ENCODE measurements at places on chromosomes 5 and 9.
A peak's percentile ranks its signal among the peaks of the same experiment; 100 is the strongest.

DNA sequence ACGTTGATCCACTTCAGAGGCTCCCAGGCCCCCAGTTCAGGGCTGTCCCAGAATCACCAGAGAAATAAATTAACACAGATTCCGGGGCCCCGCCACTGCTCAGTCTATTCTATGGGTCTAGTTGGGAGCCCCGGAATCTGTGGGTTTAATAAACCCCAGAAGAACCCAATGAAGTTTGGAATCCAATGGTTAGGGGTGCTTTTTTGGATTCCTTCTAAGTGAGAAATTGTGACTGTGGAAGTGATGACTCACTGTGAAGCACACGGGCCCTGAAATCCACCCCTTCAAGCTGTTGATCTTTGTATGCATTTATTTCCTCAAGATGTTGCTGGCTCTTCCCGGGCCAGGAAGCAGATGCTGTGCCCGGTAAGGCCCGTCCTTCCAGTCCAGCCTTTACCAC lies 57.3 kb upstream of the SLC28A3 start:
- DNase-seq, result peak; percentile 46

DNA sequence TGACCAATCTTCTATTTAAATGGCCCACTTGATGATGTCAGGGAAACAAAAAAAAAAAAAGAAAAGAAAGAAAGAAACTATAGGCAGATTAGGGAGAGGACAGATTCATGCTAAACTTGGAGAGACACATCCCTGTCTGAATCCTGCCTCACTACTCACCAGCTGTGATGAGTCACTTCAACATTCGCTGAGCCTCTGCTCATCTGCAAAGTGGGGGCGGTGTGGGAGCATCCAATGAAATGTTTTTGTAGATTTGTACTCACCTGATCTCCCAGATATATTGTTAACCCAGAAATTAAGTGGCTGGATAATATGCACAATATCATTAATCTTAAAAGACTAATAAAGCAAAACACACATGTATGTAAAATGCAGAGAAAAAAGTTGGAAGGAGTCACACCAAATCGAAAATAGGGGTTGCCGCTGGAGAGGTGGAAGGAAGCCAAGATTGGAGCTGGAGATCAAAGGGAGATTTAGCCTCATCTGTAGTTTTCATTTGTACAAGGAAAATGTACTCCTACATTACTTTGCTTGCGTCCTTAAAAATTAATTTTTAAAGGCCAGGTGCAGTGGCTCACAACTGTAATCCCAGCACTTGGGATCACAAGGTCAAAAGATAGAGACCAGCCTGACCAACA lies 17.0 kb upstream of the ERGIC1 start:
- peak; percentile 91 for DNase-seq

DNA sequence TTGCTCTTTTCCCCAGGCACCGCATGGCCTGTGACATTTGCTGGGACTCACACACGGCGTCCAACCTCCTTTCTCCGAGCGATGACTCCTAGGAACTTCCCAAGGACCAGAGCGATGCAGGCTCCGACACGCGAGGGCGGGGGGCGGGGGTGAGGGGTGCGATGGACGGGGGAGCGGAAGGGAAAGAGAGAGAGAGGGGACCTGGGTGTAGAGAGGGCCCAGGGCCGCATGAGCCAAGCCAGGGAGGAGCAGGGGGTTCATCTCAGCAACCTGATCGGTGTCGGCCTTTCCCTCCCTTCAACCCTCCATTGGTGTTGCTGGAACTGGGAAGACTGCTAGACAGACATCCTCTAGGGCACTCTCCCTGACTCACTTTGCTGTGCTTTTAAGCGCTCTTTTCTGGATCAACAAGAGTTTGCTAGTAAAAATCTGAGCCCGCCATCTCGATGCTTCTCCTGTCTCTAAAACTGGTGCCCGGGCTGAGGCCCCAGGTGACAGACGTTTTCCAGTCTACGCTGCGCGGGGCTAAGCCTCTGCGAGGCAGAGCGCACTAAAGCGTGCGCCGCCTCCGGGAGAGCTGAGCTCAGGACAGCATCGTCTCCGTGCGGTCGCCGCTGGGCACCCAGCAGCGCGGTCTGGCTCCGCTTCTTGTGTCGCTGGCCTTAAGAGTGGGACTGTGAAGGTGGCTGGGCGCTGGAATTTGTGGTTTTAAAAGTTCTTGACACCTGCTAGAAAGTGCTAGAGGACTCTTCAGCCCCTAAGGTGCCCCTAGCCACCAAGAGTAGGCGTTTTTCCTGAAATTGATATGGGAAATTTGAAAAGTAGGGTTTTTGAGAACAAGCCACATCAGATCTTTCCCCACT lies 1.0 kb upstream of the TSLP start:
- DNase-seq, result no peak

- peak; percentile 18 for DNase-seq
Measured at GRCh38 chr9:13110766-13111417, 168.6 kb downstream of the MPDZ start.

DNA sequence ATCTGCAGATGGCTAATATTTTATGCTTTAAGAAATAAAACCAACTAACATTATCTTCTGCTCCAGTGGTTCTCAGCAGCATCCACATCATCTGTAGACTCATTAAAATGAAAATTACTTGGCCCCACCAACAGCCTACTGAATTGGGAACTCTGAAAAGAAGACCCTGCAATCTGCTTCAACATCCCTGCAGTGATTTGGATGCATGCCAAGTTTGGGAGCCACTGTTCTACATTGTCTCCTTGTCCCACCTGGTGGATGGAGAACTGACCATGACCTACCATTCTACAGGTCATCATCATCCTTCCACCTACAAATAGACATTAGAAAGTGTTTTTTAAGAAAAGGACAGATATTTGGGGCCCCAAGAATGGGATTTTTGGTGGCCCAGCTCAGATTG lies 71.1 kb downstream of the ACER2 start:
- no peak for DNase-seq

DNA sequence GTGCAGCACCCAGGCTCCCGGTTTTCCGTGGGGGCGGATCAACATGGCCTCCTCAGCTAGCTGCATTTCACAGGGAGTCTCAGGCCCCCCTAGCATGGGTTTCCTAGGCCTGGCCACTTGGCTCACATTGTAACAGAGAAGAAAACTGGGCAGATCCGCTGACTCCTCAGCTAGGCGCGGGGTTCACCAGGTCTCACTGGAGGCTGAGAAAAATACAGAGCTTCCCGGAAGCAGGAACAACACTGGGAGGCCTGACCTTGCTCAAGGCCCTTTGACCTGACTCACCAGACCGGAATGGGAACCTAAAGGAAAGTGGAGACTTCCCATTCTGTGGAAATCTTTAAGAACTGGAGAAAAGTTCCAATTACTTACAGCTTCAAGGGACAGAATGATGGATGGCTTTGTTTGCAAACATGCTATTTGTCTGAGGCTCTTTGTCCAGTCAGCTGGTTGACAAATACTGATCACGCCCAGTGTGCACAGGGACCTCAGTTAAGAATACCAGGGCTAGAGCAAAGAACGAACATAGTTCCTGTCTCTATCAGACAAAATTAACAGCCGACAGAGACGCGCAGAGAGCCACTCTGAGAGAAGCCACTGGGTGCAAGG lies 88.7 kb upstream of the LRRTM2 start:
- no peak for DNase-seq

DNA sequence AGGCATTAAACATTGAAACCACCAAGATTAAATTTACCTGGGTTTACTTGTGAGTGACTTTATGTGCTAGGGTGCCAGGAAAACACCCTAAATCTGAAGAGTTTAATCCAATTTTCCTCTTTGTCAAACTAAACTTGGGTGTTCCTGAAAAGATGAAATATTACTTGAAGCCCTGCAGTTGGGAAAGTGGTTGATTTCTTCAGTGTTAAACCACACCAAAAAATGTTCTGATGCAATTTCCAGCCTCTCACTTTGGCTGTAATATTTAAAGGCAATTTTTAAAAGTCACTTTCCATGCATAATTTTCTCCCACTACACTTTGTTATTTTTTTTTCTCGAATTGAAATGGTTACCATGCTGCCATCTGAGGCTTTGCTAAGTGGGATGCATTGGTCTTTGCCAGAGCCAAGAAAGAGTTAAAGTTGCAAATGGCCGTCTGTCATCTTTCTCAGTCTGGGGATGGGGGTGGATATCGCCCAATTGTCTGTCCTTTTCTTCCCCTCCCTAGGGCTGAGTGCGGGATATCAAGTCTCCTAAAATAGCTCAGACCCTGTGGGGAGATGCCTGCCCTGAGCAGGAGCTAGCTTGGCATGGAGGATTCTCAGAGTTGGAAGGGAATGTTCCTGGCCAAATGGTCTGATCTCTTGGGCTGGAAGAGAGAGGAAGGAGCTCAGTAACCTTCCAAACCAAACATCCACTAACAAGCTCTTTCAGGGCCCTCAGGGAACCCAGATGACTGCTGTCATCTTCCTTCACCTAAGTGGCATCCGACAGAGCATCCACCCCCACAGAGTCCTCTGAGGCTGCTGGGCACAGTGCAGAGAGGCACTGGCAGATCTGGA lies 13.6 kb upstream of the SHB start:
- no peak for DNase-seq

- peak; percentile 92 for DNase-seq
Measured at GRCh38 chr5:127950707-127951391, 132.7 kb upstream of the SLC12A2 start.

- DNase-seq, result no peak
Measured at GRCh38 chr5:43338862-43339261, 25.6 kb upstream of the HMGCS1 start.

- no peak for DNase-seq
Measured at GRCh38 chr9:110276781-110277180, 20.5 kb upstream of the TXN start.

GRCh38 chr5:137300411-137301240 lies 198.5 kb downstream of the SPOCK1 start:
- DNase-seq, result peak; percentile 37

GRCh38 chr9:106156465-106156864 lies 462.1 kb downstream of the TMEM38B start:
- DNase-seq, result peak; percentile 11
